ENCODE measurements at places on chromosomes 3 and 15.

GRCh38 chr3:28940994-28941393 lies 339.9 kb upstream of the RBMS3 start:
- no peak for DNase-seq

GRCh38 chr15:38877471-38877870 lies 312.9 kb upstream of the RASGRP1 start:
- DNase-seq: no peak

GRCh38 chr15:78167227-78167888 lies 18.2 kb downstream of the IDH3A start:
- DNase-seq: no peak

- no peak for DNase-seq
Measured at GRCh38 chr3:153313302-153313965, 151.4 kb downstream of the RAP2B start.

DNA sequence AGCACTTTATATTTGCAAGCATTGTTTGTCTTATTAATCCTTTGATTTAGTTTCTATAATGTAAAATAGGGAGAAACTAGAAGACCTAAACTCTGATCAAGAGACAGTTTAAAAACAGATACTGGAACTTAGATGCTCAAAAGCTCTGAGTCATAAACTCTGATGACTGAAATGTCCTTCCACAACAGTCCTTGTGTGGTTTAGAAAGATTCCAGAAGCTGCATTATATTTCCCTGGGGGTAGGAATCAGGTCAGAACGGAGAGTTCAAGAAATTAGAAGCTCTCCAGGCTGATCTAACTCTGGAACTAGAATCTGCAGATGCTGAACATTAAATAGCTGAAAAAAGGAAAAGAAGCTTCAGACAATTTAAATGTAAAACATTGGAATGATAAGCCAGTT lies 18.3 kb upstream of the ONECUT1 start:
- no peak for DNase-seq

DNA sequence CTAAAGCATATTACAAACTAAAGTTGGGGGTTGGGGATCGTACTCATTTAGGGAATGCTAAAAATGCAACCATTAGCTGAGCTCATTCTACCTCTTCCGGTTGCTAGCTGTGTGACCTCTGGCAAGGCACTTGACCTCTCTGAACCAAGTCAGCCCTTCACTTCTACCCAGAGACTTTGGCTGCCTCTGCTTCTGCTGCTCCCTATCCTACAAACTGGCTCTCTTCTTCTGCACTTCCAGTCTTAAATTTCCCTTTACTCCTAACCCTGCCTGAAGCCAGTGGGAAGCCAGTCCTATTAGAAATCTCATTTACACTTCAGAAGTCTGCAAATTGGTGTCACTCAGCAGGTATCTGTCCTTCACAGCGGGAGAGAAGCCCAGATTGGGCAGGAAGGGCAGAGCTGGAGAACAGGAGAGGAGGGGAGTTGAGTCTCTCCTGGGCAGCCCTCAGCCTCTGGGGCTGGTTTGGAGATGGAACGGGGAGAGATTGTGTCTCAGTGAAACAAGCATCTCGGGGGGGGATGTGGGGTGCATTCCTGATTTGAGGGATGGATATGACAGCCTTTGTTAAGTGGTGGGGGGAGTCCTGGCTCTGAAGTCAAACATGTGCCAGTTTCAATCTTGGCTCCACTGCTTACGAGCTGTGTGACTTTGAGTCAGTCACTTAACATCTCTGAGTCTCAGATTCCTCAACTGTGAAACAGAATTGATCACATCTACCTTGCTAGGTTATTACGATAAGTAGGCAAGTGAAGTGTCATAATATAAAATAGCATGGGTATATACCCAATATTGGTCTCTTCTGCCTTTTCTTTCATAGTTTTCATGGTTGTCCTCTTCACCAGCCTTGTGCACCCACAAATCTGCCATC lies 7.8 kb upstream of the AEN start:
- no peak for DNase-seq

DNA sequence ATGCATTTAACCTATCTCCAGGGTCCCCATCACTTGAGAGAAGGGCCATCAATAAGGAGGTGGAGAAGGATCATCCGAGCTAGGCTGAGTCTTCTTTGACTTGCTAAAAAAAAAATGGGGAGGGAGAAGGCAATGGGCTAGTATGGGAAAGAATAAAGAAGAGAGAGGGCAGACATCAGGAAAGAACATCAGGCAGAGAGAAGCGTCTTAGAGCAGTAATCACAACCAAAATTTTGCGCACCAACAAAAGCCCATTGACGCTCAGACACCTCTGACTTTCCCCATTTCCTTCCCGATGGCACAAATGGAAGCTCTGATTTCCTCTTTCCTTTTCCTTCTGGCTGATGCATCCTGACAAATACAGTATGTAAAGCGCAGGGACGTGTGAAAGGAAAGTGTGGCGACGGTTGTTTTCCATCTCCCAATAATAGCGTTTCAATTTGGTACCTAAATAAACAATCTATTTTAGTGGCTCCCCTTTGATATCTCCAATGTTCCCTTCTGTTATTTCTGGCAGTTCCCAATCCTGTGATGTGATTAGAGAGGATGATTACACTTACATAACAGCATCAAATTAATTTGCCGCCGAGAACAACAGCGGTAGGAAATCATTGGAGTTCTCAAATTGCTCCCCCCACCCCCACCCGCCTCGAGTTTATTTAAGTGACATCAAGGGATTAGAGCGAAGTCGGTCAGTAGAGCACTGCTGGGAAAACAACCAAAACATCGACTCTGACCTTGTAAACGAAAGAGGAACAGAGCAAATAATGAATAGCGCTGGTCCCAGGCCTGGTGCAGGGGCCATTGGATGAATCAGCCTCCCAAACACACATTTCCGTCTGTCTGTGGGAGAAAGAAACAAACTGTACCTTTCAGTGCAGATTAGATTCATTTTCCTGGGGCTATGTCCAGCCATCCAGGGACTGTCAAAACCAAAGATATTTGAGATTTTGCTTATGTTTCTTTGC lies 273.3 kb upstream of the ICE2 start:
- no peak for DNase-seq

DNA sequence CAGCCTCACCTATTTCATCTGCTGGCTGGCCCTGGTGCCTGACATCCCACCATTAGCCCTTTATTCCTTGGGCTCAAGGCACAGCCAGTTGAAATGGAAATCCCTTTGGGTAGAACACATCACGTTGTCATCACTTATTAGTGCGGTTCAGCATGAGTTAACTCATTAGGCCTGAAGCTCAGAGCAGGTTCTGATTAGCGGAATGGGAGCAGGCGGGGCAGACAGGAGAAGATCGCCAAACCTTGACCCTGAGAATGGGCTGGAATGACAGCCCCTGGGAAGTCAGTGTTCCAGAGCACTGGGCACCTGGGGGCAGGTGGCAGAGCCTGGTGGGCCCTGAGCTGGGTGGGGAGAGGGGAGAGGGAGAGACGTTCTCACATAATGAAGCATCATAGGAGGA lies 5.8 kb downstream of the ITGA11 start:
- DNase-seq: no peak

GRCh38 chr3:169112153-169112892 lies 551.2 kb downstream of the MECOM start:
- DNase-seq: no peak

DNA sequence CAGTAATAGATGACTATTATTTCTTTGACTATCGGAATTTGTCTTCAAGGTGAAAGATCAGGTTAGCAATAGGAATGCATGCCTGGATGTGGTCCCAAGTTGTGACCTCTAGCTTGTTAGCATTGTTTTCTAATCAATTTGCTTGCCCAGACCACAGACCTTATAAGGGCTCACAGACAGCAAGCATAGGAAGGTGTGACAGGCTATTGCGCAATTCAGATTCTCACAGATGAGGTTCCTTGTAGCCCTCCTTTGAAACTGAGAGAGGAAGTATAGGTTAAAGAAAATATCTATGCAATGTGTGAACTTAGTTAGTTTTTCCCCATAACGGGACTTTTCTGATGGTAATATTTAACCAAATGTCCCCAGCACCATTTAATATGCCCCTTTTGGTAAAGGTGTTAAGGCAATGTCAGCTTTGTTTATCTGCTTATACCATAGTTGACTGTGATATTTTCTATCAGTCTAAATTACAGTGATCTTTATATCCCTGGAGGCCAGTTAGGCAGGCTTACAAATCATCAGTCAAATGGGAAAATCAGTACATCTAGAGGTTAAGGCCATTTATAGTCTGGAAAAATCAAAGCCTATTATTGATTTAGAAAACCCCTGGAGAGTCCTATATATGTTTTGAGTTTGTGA lies 168.1 kb upstream of the MBNL1 start:
- peak; percentile 2 for DNase-seq

DNA sequence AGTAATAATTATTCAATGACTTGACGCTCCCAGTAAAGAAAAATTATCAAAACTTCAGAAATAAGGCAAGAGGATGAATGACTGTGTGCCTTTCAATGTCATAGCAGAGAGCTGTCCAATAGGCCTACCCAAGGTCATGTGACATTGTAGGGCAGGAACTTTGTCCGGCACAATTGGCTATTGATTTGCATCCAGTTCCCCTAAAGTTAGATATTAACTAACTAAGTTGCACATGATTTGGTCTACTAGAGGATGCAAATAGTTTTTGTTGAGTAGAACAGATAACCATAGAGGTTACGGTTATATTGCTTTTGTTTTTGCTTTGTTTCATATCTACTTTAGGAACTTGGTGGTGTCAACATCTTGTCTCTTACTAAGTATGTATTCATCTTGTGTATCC lies 127.9 kb upstream of the PFN2 start:
- no peak for DNase-seq

DNA sequence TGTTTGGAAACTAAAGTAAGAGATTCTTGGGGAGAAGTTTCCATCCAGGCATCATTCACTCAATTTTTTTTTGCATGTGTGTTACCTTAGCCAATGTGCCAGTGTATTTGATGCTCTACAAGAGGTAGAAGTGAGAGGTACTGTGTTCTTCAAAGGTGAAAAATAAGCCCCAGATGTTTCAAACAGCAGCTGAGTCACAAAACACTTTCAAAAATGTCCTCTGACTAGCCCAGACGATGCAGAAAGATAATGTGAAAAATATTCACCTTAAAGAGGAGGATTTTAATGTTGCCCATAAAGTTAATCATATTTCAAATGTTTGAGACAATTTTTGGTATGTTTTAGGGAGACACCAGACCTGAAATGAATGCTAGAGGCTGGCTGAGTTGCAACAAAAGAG lies 107.7 kb upstream of the RASGRP1 start:
- DNase-seq: no peak

GRCh38 chr3:174618368-174619080 lies 240.6 kb upstream of the NAALADL2 start:
- DNase-seq: no peak

Measured in germinal center (tissue), 1 donor.